ENCODE measurements at places on chromosomes 12 and 14.

GRCh38 chr12:10668526-10668925 lies 5.3 kb downstream of the STYK1 start:
- DNase-seq: no peak

- no peak for DNase-seq
These were observed 109.4 kb upstream of the HIF1A start for GRCh38 chr14:61585598-61586543.

- DNase-seq: no peak
These were observed 8.6 kb upstream of the SLC41A2 start for GRCh38 chr12:104966677-104967076.

GRCh38 chr12:67025543-67026114 lies 243.5 kb upstream of the CAND1 start:
- no peak for DNase-seq

DNA sequence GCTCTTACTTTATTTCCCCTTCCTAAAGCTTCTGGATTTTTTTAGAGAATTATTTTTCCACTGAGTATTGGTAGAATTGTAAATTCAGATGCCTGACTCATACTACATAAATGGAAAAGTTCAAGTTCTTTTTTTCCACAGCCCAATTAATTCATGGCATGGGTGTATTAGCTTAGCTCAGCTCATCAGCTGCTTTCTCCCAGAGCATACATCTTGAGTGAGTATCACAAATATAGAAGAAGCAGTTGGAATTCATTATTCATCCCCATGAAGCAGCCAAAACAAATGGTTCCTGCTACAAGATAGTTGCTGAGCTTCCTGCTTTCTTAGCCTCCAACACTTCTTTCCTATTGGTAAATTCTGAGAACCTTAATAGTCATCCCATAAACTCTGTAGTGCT lies 105.1 kb downstream of the C12orf50 start:
- no peak for DNase-seq
